ENCODE measurements at places on chromosomes 6 and 20.

GRCh38 chr6:99219788-99220187, 129.7 kb downstream of the FAXC start:
- no peak for DNase-seq

- no peak for DNase-seq
Measured at GRCh38 chr6:48111143-48111506, at the start of gene PTCHD4. PTCHD4 (minus strand) TSS chr6:48111197; CDS start chr6:48068957, 42,240 bp downstream.

GRCh38 chr20:44384423-44385027, 29.0 kb downstream of the HNF4A start:
- DNase-seq, result peak; percentile 90

DNA sequence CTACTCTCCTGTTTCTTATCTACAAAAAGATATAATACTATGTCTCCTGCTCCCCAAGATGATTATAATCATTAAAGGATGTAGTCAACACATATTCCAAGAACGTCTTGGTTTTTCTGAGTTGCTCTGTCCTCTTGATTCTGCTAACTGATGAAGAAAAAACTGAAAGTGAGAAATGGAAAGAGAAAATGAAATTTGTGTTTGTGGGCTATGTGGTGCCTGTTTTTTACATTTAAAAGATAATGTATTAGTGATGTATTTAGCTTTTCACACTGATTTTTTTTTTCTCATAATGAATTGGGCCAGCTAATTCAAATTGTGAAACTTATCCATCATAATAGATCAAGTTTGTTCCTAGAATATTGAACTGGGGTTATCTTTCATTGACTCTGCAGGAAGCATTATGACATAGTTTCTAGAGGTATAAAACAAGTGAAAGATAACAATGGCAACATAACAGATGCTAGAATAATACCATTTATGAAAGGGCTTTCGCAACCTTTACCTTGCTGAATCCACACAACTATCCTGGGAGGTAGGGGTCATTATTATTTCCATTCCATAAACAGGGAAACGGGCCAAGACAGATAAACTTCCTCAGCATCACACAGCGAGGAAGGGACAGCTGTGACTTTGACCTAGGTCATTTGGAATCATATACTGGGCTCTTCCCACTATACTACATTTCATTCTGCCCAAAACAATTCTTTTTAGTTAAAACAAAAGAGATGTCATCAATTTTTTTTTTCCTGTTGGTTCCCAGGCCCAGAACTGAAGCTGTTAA, 336.7 kb downstream of the GJA1 start:
- no peak for DNase-seq

GRCh38 chr20:25356271-25356933, 34.2 kb downstream of the ABHD12 start:
- no peak for DNase-seq

DNA sequence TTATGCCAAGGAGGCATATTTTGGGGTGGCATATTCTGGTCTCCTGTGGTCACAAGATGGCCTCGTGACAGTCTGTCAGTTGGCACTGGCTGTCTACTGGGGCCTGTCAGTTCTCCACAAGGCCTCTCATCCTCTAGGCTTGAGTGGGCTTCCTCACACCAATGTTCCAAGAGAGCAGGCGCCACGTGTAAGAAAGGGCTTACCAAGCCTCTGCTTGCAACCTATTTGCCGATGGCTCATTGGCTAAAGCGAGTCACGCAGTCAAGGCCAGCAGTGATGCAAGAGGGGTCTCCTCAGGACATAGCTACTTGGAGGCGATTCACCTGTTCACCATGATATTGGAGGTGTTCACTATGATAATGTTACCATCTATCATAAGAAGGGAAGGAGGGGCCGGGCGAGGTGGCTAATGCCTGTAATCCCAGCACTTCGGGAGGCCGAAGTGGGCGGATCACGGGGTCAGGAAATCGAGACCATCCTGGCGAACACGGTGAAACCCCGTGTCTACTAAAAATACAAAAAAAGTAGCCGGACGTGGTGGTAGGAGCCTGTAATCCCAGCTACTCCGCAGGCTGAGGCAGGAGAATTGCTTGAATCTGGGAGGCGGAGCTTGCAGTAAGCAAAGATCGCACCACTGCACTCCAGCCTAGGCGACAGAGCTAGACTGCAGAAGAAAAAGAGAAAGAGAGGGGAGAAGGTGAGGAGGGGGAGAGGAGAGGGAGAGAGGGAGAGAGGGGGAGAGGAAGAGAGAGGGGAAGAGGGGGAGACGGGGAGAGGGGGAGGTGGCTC, 35.3 kb downstream of the C6orf52 start:
- DNase-seq, result no peak

DNA sequence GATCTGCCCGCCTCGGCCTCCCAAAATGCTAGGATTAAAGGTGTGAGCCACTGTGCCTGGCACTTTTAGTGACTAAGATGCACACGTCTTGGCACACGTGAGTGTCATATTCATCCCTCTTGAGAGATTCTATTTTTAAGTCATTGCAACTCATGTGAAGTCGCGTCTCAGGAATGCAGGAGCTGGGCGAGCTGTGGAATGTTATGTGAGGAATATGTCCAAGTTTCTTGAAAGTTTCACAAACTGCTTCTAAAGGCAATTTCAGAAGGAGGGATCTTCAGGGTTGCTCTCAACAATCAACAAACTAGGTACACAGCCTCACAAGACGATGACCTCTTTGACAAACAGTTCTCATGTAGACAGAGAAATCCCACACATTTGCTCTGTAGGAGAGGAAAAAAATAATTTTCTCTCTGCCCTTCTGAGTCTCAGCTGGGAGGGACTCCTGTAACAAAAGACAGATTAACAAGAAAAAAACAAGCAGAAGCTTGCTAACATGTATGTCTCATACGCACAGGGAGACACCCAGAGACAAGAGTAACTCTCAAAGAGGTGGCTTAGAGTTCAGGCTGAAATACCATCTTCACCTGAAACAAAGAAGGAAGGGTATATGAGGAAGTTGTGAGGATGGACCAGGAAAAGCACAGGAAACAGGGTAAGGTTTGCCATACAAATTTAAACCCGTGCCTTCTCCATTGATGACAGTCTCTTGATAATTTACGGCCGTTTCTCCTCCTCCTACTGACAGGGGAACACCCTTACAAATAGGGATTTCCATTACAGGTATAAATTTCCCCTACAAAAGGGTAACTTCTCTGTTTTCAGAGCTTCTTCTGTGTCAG, 45.3 kb upstream of the FAM50B start:
- no peak for DNase-seq

DNA sequence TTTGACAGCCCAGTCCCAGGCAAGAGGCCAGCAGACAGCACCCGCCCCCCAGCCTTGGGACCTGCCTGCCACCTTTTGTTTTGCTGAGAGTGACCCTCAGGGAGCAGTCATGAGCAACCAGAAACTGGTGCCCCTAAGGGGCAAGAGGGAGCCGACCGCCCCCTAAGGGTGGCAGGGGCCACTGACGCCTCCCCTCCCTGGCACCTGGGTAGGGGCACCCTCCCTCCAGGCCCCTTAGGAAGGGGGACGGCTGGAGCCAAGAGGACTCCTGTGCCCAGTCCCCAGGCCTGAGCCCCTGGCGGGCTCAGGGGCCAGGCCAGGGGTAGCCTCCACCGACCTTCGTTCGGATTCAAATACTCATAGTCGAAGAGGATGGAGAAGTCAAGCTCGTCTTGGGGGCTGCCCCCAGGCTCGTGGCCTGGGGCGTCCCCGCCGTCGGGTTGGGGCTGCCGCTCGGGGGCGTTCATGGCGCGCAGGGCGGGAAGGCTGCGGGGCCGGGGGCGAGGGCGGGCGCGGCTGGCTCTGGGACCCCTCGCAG, 417 bp downstream of the NFATC2 start:
- peak; percentile 84 for DNase-seq

Measured in activated naive CD4-positive, alpha-beta T cell treated with anti-CD3 and anti-CD28 coated beads, Interleukin-2, amount 50 U/mL, for 72 hours (primary cell).